ENCODE measurements at places on chromosomes 4 and X.

DNA sequence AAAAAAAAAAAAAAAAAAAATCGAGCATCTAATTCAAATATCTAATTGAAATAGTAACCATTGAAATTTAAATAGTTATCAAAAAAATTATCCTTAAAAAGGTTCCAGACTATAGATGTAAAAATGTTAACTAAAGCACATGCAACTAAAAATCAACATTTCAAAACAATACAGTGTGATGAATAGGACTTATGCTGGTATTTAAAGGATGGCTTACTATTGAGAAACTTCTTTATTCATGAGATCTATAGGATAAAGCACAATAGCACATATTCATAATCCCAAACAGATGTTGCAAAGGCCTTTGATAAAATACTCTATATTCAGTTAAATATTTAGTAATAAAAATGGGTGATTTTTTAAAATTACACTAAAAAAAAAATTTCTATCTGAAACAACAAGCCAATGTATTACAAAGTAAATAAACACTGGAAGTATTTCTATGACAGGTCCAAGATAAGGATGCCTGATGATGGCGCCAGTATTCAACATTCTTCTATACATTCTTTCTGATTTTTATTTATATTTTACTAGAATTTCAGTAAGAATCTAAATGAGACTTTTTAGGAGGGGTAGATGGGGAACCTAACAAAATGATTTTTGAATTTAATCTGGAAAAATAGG, 26.3 kb downstream of the DCLK2 start:
- no peak for DNase-seq

DNA sequence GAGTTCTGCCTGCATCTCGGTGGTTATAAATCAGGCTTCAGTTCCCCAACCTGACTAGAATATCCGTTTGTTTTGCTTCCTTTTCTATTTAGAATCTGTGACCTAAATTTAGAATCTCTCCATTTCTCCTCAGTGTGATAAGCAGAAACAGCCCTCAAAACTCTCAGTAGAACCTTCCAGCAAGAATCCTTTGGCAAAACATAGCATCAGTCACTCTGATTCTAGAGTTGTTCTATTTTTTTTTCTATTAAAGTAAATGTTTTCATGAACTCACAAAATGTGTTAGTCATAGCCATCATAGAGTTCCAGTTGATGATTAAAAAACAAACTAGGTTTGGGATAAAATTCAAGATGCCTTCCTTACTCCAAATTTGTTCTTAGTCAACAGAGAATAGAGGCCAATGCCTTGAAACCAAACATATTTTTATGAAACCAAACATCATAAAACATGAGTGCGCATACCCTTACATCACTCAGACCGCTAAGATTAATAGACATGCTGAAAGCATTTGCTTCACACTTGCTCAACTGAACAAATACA, 13.2 kb upstream of the C1QTNF7 start:
- DNase-seq: no peak

GRCh38 chrX:37825215-37825842, 22.0 kb downstream of the DYNLT3 start:
- peak; percentile 38 for DNase-seq

- DNase-seq: no peak
Observed at GRCh38 chr4:16237715-16238114, 11.4 kb upstream of the TAPT1 start.

DNA sequence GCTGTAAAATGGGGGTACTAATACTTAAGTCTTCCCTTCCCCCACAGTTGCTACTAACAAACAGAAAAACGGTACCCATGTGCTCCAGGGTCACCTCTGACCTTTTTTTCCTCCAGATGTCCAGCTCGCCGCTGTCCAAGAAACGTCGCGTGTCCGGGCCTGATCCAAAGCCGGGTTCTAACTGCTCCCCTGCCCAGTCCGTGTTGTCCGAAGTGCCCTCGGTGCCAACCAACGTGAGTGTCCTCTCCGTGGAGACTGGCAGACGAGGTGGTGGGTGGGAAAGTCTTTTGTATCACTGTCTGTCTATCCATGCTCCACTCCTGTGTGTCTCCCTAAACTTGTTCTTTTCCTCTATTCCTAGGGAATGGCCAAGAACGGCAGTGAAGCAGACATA, 5.1 kb downstream of the UBA1 start:
- DNase-seq: no peak

Measured in T-cell (primary cell).